Activated naive CD4-positive, alpha-beta T cell treated with anti-CD3 and anti-CD28 coated beads, Interleukin-2, amount 10 ng/mL, durations not matched to agents 7 days and 5 days (primary cell): ENCODE measurements at places on chromosomes 5 and 9.

GRCh38 chr5:169706071-169706470 is 69.0 kb downstream of the DOCK2 start:
- no peak for DNase-seq

- DNase-seq = no peak
These were observed 484.6 kb downstream of the PRELID2 start for GRCh38 chr5:145350513-145350912.

GRCh38 chr5:168238463-168238862 is 53.0 kb upstream of the WWC1 start:
- no peak for DNase-seq

DNA sequence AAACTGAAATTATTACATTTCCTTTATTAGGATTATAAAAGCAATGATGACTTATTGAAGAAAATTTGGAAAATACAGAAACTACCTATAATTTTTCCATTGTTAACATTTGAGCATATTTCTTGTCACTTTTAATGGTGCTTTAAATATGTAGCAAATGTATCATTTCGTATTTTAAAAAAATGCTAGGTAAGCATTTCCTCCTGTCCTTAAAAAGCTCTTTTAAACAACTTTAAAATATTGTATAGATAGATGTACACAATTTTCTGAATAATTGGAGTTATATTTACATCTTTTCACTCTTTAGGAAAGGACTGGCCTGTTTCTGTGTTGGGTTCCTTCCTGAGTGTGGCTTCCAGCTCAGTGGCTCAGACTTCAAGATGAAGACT is 15.6 kb downstream of the TENT4A start:
- no peak for DNase-seq

GRCh38 chr9:136700304-136700703 is 12.1 kb upstream of the DIPK1B start:
- no peak for DNase-seq

DNA sequence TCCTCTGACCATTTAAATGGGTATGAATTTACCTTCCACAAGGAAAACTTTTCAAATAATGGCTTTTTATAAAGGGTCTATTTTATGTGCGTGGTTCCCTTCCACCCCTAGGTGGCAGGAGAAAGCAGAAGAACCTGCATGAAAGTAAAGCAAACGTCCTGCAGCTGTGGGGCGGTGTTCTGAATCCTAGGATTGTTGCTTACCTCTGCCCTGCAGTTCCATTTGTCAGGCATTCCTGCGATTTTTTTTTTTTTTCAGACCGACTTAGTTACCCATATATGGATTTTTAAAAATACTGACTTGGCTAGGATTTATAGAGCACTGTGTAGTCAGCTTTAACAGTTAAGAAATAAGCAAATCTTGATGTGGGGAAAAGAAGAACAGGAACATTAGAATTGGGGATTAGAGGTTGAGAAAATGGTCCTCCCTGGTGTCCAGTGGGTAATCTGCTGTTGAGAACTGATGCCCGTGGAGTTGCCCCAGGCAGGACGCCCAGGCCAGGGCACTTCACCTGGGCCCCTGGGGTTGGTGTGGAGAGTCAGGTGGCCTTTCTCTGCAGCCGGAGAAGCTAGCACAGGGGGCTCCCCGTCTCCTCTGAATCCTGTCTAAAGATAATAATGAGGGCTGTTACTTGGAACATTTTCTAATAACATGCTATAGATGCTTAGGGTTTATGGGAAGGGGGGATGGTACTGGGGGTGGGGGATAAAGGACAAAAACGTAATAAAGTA is 30.4 kb upstream of the LTC4S start:
- DNase-seq = peak; percentile 69

GRCh38 chr9:88521308-88521707 is 13.7 kb upstream of the NXNL2 start:
- no peak for DNase-seq

DNA sequence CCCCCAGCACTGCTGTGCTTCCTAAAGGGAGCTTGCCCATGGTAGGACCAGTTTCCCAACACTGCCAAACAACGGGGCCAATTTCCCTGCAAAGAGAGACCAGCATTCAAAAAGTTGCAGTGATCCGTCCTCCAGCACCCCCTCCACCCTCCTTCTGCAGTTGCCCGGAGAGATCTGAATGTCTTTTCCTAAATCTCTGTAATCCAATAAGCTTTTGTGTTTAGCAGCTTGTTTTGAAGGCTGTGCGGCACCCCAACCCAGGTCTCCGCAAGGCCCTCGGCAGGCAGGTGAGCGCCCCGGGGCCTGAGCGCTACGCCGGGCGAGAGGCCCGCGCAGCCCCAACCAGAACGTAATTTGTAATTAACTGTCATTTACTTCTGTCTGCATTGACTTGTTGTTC is 366.9 kb upstream of the IRX2 start:
- DNase-seq = no peak

DNA sequence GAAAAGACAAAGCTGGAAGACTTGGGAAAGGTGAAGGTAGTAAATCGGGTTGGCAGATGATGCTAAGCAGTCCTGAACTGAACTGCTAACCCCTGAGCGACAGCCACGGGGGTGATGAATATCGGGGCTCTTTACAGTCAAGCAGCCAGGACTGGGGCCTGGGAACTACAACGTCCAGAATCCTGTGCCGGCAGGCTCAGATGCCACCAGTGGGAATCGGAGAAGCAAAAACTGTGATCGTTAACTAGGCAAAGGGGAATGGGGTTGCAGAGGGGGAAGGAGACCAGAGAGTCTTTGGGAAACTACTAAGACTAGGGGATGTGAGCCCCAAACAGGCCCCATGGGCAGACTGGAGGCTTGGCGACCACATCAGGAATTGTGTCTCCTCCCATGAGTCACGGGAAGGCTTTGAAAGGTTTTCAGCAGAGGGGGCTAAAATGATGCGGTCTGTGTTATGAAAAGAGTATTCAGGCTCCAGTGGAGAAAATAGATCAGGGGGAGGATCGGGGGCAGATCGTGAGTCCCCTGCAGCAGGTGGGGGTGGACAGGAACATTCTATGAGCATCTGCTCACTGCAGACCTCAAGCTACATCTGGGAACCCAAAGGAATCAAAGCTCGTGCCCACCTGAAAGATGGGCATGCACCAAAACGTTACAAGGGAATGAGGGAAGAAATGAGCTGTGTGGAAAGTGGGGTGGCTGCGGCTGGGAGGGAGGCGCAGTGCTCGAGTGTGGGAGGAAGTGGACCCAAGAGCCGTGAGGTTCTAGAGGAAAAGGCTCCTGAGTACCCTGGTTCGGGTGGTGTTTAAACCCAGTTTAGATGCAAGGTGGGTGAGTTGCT is 53.8 kb downstream of the HRH2 start:
- DNase-seq = peak; percentile 16

GRCh38 chr5:1564824-1565736 is 41.3 kb upstream of the LPCAT1 start:
- no peak for DNase-seq

DNA sequence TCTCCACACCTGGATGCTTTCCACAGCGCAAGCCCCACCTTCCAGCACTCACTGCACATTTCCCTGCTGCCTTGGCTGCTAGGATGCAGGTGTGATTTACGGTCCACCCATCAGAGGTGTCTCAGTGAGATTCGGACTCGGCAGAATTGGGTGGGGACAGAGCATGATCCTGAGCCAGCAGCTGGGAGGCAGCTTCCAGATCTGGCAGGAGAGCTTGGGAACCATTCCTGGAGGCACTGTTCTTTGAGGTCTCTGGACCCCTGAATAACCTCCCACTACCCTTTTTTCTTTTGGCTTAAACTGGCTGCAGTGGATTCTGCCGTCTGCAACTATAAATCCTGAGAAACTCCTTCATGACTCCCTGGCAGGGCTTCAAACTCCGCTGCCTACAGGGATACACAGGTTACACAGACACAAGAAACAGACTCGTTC is 99.6 kb upstream of the PHYKPL start:
- no peak for DNase-seq
